ENCODE measurements at places on chromosomes 1 and 21. TPM values are rescaled to one million over a fixed set of nuclear protein-coding genes. Genes with fewer than 3 reads are reported as not detected.

GRCh38 chr1:100950781-100951180, 54.9 kb downstream of the SLC30A7 start:
- DNase-seq = no peak
- no peaks in the 10 kb centered on the region for H3K27me3 ChIP-seq
- H3K36me3 ChIP-seq = no peaks in the 10 kb centered on the region
- no peak overlapping the region for H3K4me3 ChIP-seq
- no peaks in the 10 kb centered on the region for H3K4me1 ChIP-seq

- no peaks in the 10 kb centered on the region for H3K4me1 ChIP-seq
- no peak for DNase-seq
- H3K36me3 ChIP-seq = no peaks in the 10 kb centered on the region
- no peak overlapping the region for H3K27ac ChIP-seq
Observed at GRCh38 chr1:198651650-198652400, 13.0 kb downstream of the PTPRC start.

GRCh38 chr1:169486281-169487051, 722 bp upstream of the SLC19A2 start:
- peaks cover 4% of the 10 kb centered on the region for H3K4me1 ChIP-seq
- peak overlapping the region; percentile 68 for H3K4me3 ChIP-seq
- DNase-seq = no peak

GRCh38 chr1:9068981-9069325, 482 bp downstream of the SLC2A5 start:
- H3K36me3 ChIP-seq = no peaks in the 10 kb centered on the region
- H3K4me3 ChIP-seq = no peak overlapping the region
- no peaks in the 10 kb centered on the region for H3K27me3 ChIP-seq
- H3K4me1 ChIP-seq = no peaks in the 10 kb centered on the region
- DNase-seq = no peak
- no peak overlapping the region for H3K27ac ChIP-seq

DNA sequence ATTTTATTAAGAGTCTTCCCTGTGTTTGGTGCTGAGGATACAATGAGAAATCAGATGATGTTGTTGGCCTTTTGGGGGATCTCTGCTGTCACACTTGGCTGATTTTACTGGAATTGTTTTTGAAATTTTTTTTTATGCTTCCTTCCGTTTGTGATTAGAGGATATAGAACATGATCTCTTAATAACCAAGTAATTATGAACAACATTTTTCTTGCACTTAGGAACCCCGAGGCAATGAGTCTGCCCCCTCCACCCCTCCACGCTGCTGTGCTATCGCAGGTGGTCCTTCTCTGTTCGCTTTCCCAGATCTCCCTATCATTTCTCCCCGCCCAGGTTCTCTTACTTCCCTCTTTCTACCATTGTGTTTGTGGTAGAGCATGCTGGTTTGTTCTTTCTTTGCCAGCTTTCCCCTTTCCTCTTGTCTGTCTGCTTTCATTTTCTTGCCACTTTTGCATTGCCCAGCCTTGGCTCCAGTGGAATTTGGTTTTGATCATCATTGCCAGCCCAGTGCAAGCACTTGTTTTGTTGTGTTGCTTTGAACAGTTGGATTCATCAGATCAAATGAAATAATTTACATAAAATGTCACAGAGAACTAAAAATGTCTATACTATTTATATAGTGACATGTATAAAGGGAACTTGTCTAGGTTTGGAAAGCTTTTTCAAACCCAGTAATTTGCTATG, 73.1 kb upstream of the SCCPDH start:
- no peaks in the 10 kb centered on the region for H3K4me1 ChIP-seq
- H3K27ac ChIP-seq = no peak overlapping the region
- no peak for DNase-seq
- no peak overlapping the region for H3K4me3 ChIP-seq
- H3K36me3 ChIP-seq = 0 out of 2 replicates have a peak, but pooled peaks cover 8% of the 10 kb centered on the region

The FMO1 gene
- total RNA-seq = not detected

The SPATA21 gene
- total RNA-seq = not detected

The PTGS2 gene
- total RNA-seq = 0.91 TPM

The KCNJ6 gene
- not detected for total RNA-seq

The AGO4 gene
- 6.1 TPM for total RNA-seq

Data from HCT116 (cell line).